ENCODE measurements at places on chromosomes 3 and 15.
A peak's percentile ranks its signal among the peaks of the same experiment; 100 is the strongest.

DNA sequence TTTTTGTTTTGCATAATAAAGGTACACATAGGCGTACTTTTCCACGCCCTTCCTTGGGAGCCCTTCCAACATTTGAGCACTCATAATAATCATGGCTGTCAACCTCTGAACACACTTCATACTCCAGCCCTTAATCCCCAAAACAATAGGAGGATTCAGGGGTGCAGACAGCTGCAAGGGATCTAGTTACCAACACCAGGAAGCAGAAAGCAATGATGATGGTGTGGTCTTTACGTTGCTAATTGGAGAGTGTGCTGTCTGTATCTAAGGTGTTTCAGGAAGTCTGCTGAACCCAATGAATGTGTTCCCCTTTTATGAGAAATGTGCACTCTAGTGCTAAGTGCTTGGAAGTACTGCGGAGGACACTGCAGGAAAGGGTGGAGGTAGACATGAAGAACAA lies 60.3 kb upstream of the PDZRN3 start:
- DNase-seq, result no peak

- no peak for DNase-seq
Measured at GRCh38 chr3:39249453-39250115, 30.3 kb downstream of the CX3CR1 start.

GRCh38 chr3:194667363-194667762 lies 4.6 kb downstream of the LSG1 start:
- no peak for DNase-seq

DNA sequence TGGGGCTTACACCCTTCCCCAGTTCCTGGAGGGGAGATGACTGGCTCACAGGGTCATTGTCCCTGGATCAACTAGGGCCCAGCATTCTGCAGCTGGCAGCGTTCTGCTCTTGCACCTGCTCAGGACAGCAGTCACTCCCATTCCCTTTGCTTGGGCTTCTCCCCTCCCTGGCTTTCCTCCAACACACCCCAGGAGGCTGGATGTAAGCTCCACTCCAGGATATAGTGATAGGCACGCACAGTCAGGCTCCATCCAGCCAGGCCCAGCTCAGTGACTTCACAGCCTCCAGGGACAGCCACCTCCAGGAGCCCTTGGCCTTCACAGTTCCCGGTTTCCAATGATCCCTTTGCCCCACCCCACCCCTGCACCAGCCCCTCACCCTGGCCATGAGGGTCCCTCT lies 1.9 kb downstream of the SPTBN5 start:
- no peak for DNase-seq

DNA sequence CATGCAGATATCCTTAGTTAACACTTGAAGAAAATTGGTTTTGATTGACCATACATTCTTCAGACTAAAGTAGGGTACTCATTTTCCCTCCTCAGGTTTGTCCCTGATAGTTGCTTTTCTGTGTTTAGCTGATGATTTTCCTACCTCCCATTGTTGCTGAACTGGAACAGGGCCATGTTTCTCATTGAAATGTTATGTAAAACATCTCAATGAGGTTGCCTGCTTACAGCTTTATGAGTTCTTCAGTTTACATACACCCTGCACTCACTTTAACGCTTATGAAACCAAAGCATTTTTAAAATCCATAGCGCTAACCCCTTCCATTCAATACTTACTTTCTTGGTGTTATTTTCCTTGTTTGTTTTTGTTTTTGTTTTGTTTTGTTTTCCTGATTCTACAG lies 61.9 kb downstream of the HMG20A start:
- no peak for DNase-seq

- no peak for DNase-seq
Measured at GRCh38 chr3:2579206-2579605, 480.5 kb downstream of the CNTN4 start.

- no peak for DNase-seq
Measured at GRCh38 chr3:32817257-32817557, 590 bp upstream of the TRIM71 start.

GRCh38 chr3:132657869-132658747 lies 1.5 kb downstream of the ACAD11 start:
- DNase-seq, result no peak

GRCh38 chr3:190807719-190808375 lies 54.6 kb downstream of the GMNC start:
- peak; percentile 71 for DNase-seq

DNA sequence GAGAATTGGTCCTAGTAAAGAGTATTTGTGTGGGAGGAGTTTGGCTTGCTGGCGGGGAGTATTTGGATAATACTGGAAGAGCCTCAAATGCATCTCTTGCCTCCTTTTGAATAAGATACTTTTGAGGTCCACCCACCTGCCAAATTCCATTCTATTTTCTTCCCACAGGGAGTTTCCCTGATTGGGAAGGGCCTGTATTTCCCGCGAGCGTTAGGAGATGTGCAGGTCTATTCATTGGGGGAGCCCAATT lies 406 bp upstream of the RASA2 start:
- DNase-seq, result no peak

- DNase-seq, result no peak
Measured at GRCh38 chr3:186964616-186965015, 34.3 kb downstream of the ST6GAL1 start.

DNA sequence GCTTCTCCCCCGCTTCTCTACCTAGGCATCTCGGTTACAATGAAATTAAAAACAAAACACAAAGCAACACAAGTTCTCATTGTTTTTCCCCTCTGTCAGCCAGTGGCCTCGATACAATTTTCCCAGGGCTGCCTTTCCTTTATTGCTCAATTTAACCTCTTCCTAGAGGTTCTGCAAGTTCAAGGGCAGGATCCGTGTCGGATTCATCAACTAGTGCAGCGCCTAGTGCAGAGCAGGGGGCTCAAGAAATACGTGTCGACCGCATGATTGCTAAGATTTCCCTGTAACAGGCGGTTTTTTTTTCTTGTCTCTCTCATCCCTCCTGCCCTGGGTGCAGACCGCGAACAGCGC lies 1.4 kb upstream of the BHLHE40 start:
- no peak for DNase-seq

- no peak for DNase-seq
Measured at GRCh38 chr3:30686176-30686575, 79.8 kb downstream of the TGFBR2 start.

GRCh38 chr15:65264863-65265430 lies 21.7 kb downstream of the PARP16 start:
- no peak for DNase-seq

DNA sequence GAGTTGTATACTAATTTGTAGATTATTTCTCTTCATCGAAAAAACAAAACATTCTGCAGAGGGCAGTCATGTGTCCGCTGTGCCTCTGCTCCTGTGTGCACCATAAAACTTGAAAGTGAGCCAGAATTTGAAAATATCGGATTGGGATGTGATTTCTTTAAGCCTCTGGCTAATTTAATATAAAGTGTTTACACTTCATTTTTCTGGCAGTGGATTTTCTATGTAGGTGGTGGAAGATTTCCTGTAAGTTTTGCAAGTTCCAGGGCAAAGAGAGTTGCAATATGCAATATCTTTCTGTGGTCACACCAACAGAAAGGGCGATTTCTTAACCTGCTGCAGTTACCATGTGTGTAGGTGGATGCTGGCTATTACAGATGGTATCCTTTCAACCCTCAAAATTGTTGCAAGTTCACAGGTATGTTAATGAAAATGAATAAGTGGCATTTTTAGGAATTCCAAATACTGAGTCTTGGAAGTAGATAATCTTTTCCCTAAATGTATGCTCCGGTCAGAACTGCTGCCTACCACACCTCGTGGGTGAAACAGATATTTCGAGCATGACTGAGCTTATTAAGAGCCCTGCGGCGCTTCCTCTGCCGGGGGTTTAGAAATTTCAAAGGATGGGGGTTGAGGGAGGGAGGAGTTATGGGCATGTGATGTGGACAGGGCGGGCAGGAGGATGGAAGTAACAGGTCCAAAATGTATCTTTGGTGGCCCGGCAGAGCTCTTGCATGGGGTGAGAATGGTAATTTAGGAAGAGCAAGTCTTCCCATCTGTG lies 134.0 kb downstream of the PGPEP1L start:
- no peak for DNase-seq

GRCh38 chr3:81270603-81271379 lies 490.7 kb downstream of the GBE1 start:
- DNase-seq, result no peak

DNA sequence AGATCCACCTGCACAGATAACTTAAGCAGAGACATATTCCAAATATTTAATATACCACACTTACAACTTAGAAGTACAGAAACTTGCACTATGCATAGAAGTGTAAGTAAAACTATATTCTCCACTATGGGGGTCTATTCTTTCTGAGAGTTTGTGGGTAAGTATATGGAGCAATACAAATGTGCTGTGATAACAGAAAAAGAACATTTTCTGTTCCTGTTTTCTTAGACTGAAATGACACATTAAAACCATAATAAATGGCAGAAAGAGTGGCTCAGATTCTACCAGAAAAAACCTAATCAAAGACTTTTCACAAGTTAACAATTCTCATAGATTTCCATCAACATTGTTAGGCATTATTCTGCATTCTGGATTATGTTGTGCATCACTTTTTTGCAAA lies 96.6 kb upstream of the WNT7A start:
- DNase-seq, result no peak

DNA sequence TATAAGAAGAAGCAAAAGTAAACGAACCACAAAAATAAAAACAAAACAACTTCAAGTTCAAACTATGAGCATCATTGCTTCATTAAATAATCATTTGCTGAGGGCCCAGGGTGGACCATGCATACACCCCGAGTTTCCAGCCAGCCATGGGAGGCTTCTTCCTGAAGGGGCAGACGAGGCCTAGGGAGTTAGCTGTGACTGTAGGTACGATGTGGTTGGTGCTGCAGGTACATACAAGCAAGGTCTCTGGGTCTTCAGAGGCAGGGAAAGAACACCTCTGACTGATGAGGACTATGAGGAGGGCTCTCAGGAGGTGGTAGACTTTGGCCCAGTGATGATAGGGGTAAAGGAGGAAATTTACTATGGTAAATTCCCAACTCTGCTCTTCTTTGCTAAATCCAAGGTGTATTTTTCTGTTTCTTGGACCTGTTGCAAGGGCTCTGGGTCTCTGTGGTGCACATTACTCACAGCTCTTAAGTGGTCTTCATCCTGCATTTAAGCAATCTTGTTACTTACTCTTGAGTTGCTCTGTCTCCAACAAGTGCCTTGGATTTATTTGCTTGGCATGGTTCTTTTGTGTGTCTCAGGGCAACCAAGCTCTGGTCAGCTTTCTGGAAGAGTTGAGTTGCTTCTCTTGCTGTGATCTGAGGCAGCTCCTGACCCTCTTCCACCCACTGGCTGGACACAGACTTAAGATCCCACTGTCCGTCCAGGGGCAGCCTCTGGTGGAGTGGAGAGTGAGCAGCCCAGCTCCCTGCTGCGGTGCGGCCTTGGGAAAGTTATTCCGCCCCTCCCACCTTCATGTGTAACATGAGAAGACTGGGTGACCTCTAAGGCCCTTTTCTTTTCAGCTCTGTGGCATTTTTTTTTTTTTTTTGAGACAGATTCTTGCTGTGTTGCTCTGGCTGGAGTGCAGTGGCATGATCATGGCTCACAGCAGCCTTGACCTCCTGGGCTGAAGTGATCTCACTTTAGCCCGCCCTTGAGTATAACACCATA lies 56.1 kb upstream of the KIF23 start:
- no peak for DNase-seq

GRCh38 chr3:61182662-61183061 lies 68.6 kb downstream of the FHIT start:
- DNase-seq, result no peak

DNA sequence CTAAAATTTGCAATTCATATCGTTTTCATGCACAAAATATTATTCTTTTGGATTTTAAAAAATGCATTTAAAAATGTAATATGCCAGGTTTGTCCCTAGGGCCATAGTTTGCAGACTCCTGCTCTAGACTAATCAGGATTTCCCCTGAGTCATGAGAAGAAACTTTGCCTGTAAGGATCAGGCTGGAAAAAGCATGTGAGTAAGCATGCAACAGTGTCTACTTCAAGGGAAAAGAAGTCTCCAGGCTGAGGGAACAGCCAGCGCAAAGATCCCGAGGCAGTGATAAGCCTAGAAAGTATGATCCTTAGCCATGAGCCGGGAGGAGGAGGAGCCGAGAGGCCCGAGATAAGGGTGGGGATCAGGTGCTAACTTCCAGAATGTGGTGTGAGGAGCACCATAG lies 382.8 kb upstream of the CFAP20DC start:
- DNase-seq, result no peak

DNA sequence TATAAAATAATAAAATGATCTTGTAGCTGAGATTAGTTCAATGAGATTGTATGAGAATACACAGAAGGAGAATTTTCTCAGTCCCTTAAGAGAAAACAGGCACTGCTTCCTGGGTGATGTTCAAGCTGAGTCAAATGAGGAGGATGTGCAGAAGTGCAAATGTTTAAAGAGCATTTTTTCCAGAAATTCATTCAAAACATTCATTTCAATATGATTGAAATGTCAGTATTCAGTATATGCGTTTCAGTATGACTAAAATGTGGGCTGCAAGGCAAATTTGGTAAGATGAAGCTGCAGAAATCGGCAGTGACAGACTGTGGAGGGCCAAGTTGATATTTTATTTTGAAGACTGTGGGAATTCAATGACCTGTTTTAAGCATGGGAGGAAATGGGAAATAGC lies 19.3 kb upstream of the PYDC2 start:
- DNase-seq, result no peak

DNA sequence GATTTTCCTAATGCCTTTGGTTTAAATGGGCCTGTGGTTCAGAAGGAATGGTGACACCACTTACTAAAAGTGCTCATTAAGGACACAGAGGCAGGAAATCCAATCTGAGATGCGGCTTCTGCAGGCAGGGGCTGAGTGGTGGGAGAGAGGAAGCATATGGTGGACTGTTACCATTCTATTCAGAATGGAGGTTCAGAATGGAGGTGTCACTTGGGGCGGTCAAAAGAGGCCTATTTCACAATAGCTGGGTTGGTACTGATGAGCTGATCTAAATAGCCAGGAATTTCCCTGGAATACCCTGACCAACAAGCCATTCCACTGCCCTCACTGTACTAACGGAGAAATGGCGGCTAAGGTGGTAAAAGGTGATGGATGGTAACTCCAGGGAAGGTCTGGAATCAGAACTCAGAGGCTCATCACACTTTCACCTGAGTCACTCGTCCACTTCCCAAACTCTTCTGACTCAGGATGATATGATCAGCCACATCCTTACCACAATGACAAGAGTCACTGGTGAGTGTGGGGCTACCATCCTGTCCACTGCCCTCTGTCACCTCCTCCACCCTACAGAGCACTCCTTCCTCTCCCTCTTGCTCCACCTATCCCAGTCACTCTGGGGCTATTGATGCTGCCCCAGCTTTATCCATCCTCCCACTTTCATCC lies 15.7 kb downstream of the RFT1 start:
- DNase-seq, result no peak

- no peak for DNase-seq
Measured at GRCh38 chr3:16455001-16455400, 58.5 kb downstream of the RFTN1 start.

DNA sequence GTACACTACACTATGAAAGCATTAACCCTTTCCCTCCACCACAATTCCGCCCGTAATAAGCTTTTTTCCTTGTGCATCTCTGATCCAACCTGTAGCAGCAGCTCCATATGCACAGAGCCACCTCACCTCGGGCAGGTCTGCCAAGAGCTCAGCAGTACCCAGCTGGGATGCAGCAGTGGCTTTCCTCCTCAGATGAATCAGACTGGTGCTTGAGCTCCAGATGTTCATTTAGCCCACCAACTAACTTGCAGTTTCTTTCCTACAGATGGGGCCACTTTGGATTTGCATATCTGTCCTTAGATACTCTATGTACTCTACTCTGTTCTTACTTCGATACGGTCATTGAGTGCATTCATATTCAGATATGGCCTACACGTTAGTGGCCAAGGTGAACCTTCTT lies 14.8 kb upstream of the FSIP1 start:
- no peak for DNase-seq

- DNase-seq, result peak; percentile 19
Measured at GRCh38 chr15:61133361-61133760, 95.7 kb downstream of the RORA start.

GRCh38 chr3:17844236-17844635 lies 101.8 kb upstream of the TBC1D5 start:
- no peak for DNase-seq
